ENCODE measurements at places on chromosomes 1 and 21. TPM values are rescaled to one million over a fixed set of nuclear protein-coding genes. Genes with fewer than 3 reads are reported as not detected.

CD2 gene
- not detected for total RNA-seq

S1PR1 gene
- 3.3 TPM for total RNA-seq

OR6K3 gene
- total RNA-seq, result not detected

KCNJ10 gene
- not detected for total RNA-seq

FAM177B gene
- total RNA-seq, result not detected

KLF17 gene
- total RNA-seq, result not detected

BNIPL gene
- total RNA-seq, result 0.16 TPM

PCAT6 gene
- total RNA-seq, result 0.16 TPM

GBP2 gene
- 87.7 TPM for total RNA-seq

ZMYND12 gene
- total RNA-seq, result 1.4 TPM

LCE1E gene
- total RNA-seq, result not detected

CYYR1 gene
- total RNA-seq, result not detected

USP48 gene
- 42.7 TPM for total RNA-seq

APP gene
- 911 TPM for total RNA-seq

TM2D1 gene
- total RNA-seq, result 45.2 TPM

RCOR3 gene
- 14.0 TPM for total RNA-seq

C8B gene
- total RNA-seq, result not detected

DCST1 gene
- not detected for total RNA-seq

MYOM3 gene
- not detected for total RNA-seq

CIART gene
- total RNA-seq, result 4.9 TPM

PEA15 gene
- 50.3 TPM for total RNA-seq

PYHIN1 gene
- not detected for total RNA-seq

CHRM3 gene
- total RNA-seq, result under 0.01 TPM

CD84 gene
- total RNA-seq, result not detected

INAVA gene
- total RNA-seq, result under 0.01 TPM

TCHH gene
- not detected for total RNA-seq

OR2T35 gene
- not detected for total RNA-seq

RHBDL2 gene
- 0.79 TPM for total RNA-seq

All from bronchial smooth muscle cell (primary cell).